GM18507 (cell line): ENCODE measurements at places on chromosomes 2 and 18.

- DNase-seq, result no peak
These were observed 261.5 kb downstream of the AFF3 start for GRCh38 chr2:99880964-99881294.

DNA sequence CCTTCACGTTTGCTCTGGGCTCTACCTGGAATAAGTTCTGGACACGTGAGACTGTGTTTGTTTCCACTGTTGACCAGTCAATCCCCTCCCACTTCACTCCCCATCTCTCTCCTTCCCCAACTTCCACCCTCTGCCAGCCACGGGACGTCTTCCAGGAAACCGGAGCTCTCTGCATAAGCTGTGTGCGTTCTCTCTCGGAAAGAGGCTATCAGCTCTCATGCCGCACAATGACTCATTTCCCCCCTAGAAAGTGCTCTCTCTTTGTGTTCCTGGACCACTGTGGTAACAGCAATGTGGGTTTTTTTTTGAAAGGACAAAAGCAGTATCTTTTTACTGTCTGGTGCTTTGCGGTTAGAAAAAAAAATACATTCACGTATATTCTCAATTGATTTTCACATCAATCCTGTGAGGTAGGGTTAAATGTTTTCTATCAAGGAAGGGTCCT, 10.2 kb downstream of the PROKR1 start:
- DNase-seq, result no peak

DNA sequence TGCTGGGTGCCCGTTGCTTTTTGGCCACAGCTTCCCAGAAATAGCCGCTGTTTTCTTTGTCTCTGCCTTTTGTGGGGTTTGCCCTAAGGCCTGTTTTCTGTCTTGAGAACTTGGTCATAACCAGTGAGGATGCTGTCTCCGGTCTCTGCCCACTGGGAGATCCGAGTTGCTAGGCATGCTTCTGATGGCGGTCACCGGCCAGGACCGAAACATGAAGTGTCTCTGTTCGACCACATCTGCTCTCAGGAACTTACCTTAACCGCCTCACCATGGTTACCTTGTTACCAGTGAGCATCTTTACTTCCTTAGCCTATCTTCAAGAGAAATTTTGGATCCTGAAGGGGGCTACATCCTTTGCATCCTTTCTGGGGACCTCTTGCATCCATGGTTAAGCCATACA, 91.9 kb downstream of the RTP5 start:
- DNase-seq, result no peak

DNA sequence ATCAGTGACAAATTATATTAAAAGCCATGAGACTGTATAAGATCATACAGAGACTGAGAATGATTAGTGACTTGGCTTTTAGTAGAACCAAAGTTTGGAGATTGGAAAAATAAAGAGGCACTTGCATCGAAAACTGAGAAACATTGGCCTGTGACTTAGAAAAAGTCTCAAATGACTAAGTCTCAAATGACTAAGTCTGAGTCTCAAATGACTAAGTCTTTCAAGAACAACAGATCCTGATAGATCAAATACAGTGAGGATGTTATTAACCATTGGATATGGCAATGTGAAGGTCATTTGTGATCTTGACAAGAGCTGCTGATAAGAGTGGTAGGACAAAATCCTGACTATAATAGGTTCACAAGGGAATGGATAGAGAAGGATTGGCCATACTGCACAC, 135.5 kb upstream of the FANCL start:
- no peak for DNase-seq

DNA sequence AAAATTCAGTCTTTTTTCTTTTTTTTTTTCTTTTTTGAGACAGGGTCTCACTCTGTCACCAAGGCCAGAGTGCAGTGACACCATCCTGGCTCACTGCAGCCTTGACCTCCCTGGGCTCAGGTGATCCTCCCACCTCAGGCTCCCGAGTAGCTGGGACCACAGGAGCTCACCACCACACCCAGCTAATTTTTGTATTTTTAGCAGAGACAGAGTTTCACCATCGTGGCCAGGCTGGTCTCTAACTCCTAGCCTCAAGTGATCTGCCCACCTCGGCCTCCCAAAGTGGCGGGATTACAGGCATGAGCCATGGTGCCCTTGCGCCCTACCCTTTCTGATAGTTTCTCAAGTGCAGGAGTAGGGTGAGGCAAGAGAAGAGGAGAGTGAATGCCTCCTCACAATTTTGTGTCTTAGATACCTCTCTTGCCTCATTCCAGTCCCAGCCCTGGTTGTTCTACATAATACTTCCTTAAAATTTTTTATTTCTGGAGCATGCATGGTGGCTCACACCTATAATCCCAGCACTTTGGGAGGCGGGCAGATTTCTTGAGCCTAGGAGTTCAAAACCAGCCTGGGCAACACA, 68.2 kb upstream of the CAB39 start:
- no peak for DNase-seq

DNA sequence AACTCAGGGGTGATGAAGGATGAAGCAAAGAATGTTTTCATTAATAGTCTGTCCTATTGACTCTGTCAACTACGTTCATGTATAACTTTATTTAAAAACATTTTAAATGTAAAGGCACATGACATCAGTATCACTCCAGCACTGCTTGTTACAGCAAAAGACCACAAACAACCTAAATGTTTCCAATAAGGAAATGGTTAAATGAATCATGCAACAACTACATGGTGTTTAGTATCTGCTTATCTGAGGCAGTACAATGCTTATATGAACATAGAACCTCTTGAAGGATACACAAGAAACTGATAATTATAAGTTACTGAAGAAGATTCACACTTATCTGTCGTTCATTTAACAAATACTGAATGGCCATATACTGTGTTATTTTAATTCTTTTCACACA, 8.4 kb downstream of the BARD1 start:
- DNase-seq, result no peak

DNA sequence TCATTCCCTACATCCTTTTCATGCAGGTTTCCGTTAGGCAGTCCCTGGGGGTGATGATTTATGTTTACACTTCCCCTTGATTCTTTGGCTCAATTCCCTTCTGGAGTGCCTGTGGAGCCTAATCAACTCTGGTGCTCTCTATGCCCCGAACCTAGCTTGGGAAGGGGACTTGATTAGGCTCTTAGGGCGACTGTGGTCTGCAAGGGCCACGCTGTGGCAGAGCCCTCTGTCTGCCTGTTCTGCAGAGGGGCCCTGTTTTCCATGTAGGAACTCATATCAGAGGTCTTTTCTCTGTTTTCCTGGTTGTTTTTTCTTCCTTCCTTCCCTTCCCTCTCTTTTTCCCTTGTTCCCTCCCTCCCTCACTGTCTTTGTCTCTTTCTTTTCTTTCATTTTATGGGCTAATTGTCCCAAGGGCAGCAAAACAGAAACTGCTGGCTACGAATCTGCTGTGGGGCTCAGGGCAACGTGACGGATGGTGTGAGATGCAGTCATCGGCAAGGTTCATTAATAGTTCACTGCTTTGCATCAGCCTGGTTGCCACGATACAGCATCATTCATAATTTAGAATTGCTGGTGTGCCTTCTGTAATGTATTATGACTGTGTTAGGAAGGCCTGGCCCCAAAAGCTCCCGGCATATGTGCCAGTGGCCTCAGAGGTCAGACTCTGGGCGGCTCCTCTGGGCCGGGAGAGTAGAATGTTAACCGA, 134.5 kb downstream of the NAPG start:
- DNase-seq, result no peak

DNA sequence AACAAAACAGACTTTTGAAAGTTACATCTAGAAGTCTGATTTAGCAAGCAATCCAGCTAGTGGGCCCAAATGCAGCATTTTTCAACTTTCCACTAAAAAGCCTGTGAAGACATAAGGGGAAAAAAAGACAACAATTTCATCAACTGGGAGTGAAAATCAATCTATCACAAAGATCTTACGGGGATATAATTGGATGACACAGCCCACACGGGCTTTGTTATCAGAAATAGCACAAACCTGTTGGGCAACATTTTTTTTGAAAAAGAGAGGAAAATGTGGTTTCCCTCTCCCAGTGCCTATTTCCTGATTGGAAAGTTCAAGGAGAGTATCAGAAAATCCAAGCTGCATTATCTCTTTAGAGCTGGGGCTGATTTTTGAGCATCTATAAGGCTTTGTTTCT, 132.7 kb downstream of the EVA1A start:
- DNase-seq, result no peak

GRCh38 chr2:166091439-166091838, 36.4 kb downstream of the SCN1A start:
- no peak for DNase-seq

GRCh38 chr18:39496986-39497385, 1931.4 kb upstream of the CELF4 start:
- DNase-seq, result no peak

DNA sequence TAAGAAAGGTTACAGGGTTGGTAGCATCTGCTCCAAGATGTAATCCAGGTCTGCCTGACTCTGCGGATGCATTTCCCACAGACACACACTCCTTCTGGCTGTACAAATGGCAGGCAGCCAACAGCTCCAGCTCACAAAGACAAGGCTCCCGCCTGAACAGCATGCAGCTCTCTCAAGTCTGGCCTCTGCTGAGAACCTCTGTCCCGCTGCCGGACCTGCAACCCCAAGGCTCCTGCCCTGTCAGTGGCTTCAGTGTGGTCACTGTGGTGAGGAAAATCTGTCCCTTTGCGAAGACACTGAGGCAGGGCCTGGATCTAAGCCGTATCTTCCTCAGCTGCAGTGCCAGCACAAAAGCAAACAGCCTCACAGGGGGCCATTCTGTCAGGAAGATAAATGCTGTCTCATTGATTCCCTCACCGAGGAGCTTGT, 469.3 kb upstream of the MEX3C start:
- DNase-seq, result no peak

- DNase-seq, result no peak
These were observed 33.3 kb downstream of the CFLAR start for GRCh38 chr2:201149064-201149820.

DNA sequence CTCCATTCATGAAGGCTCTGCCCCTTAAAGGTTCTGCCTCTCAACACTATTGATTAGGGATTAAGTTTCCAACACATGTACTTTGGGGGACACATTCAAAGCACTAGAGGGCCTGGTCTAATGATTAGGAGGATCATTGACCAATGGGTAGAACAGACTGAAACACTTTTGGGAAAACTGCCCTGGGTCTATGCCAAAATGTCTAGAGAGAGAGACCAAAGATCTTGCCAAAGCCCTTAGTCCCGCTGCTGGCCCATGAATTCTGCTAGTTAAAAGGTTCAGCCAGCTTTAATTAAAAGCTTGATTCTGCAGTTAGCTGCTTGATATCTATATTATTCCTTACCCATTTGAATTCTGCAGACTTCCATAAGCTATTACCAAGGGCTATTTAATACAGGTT, 613.2 kb downstream of the SLC4A3 start:
- DNase-seq, result no peak

DNA sequence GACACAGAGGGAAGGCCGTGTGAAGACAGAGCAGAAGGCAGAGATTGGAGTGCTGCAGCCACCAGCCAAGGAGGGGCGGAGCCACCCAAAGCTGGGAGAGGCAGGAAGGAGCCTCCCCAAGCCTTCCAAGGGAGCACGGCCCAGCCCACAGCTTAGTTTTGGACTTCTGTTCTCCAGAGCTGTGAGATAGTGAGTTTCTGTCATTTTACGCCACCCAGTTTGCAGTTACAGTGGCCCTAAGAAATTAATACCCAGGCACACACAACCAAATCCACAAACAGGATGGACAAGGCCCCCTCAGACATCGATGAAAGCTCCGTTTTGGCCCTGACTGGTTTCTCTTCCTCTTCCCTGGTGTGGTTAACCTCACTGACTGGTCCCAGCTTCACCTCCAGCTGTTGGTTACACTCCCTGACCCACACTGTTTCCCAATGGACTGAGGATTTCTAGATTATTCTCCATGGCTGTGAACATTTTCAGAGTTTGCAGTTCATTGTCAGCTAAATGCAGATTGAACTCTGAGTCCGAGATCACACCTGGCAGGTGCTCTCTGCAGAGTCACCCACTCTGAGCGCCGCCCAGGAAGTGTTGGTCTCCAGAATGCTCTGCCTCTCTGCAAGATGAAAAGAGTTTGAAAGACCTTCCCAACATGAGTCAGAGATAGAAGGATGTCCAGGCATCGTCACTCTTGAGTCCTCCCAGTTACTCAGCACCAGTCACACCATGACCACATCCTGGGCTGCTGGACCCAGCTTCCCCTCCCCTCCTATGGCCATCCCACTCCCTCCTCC, 100.2 kb downstream of the TWIST2 start:
- no peak for DNase-seq

DNA sequence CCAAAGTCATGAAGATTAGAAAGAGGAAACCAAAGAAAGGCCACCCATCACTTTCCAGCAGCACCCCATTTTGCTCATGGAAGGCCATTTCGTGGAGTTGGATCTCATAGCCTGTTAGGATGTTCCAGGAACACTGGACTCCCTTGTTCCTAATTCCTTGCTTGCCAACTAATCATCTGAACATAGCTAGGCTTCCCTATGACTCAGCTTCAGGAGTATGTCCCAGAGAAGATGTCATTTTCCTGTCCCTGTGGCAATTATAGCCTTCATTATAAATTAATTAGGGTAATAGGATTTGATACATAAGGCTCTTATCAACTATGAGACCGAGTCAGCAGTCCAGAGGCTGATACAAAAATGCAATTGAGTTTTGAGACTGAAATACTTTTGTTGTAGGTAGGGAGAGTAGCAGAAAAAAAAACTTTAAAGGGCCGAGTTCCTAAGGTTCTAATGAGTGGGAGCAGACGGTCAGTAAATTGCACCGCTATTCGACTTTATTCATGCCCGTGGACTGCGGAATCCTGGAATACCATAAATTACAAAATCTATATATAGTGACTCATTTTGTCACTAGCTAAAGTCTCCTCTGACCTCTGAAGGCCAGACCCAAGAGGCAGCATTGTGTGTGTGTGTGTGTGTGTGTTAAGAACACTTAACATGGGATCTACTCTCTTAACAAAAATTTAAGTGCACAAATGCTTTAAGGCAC, 311.8 kb downstream of the FBXO15 start:
- no peak for DNase-seq

DNA sequence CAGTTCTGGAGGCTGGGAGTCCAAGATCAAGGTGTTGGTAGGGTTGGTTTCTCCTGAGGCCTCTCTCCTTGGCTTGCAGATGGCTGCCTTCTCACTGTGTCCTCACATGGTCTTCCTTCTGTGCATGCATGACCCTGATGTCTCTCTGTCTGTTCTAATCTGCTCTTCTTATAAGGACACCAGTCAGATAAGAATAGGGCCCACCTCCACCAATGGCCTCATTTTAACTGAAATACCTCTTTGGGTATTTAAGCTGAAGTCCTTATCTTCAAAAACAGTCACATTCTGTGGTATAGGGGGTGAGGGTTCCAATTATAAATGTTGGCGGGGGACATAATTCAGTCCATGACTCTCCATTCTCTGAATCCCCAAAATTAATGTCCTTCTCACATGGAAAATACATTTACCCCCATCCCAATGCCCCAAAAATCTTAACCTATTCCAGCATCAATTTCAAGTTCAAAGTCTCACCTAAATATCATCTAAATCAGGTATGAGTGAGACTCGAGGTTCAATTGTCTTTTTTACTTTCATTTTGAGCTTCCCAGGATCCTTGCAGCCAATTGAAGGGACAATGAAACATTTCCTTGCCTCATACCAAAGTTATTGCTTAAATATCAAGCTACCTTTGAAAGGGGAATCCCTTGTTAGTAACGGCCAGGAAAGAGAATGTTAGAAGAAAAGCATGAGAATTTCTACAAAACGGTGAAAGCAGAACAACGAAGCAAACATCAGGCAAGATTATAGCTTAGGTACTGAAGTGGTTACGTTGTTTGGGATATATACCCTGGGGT, 20.6 kb upstream of the CNOT11 start:
- no peak for DNase-seq

- DNase-seq, result no peak
These were observed 98.3 kb downstream of the ZNF804A start for GRCh38 chr2:184696644-184697043.
